ENCODE measurements at places on chromosomes 7 and 10. TPM values are rescaled to one million over a fixed set of nuclear protein-coding genes. Genes with fewer than 3 reads are reported as not detected.

DNA sequence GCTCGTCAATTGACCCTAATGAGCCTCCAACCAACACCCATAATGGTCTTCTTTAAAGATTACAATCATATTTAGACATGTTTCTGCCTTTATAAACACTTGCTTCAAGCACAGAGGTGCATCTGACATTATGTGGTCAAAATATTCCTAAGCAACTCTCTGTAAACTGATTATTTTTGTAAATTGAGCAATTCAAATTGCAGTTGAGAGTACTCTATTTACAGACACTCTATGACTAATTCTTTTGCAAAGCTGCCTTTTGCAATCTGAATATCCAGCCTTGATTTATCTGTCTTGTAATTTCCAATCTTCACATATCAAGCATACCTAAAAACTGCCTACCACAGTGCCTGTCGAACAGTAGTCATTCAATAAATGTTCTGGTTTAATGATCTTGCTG lies 112.0 kb downstream of the PDE1C start:
- H3K27me3 ChIP-seq = 0 out of 2 replicates have a peak, but pooled peaks cover 4% of the 10 kb centered on the region
- H3K27ac ChIP-seq = no peak overlapping the region
- no peak for DNase-seq

DNA sequence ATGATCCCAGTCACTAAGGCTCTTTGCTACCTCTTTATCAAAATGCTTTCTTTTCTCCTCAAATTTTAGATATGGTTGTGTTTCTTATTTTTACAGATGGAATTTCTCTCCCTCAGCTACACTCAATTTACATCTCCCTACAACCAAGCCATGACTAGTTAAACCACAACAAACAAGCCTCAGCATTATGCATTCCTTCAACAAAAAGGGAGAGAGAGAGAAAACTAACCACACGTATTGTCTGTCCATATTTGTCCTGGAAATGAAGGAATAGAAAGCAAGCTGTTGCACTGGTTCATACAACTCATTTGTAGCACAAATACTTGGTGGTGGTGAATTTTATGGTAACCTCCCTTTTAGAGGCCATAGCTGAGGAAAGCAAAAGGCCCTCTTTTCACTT lies 286.4 kb downstream of the AHR start:
- no peak for DNase-seq
- H3K27me3 ChIP-seq = no peaks in the 10 kb centered on the region
- H3K4me1 ChIP-seq = no peaks in the 10 kb centered on the region
- H3K4me3 ChIP-seq = no peak overlapping the region

DNA sequence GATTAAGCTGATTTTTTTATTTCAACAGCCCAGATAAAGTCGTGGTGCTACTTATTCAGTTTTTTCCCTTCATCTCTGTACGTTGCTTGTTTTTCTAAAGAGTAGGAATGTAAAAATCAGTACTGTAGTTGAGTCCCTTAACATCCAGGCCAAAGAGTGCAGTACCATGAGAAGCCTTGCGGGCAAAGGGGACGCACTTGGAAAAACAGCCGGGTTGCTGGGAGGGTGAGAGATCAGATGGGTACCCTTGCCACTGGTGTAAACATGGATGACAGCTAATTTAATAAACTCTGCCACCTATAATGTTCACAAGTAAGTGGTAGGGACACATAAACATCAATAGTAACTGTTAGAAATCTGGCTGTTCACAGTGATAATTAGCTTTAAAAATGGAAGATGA lies 175.9 kb downstream of the POU6F2 start:
- H3K4me3 ChIP-seq = no peak overlapping the region
- H3K4me1 ChIP-seq = no peaks in the 10 kb centered on the region
- no peaks in the 10 kb centered on the region for H3K36me3 ChIP-seq
- 0 out of 2 replicates have a peak, but pooled peaks cover 3% of the 10 kb centered on the region for H3K27me3 ChIP-seq
- no peak for DNase-seq

DNA sequence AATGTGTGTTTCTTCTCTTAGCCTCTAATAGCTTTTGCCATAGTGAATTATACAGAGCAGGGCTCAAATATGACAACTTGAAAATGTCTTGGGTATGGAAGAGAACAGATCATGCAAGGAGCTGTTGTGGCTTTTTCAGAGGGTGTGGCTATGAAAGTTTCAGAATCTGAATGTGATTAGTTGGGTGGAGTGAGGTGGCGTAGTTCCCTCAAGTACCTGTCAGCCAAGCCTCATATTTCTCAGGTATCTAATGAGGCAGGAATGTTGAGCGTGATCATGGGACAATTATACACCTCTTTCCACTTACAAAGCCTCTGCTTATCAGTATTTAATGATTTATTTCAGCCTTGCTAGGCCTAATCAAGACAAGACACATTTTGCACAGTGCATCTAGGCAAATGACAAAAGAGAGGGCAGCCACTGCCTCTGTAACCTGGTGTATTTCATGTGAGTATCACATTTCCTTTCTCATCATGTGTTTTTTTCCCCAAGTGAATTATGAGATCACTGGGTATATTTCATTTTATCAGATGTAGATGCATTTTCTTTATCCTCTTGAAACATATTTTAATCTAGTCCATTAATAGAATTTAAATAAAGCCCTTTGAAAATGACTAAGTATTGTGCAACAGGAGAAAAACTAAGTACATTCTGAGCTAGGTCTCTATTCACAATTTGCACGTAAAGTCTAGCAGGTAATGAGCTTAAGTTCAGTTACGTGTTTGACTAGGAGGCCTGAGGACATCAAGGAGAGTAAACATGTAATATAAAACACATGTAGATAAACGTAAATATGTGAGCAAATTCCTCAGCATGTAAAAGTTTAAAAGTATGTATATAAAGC lies 644.4 kb upstream of the IGFBP3 start:
- no peak for DNase-seq
- H3K36me3 ChIP-seq = no peaks in the 10 kb centered on the region
- H3K4me3 ChIP-seq = no peak overlapping the region
- no peaks in the 10 kb centered on the region for H3K27me3 ChIP-seq
- H3K27ac ChIP-seq = no peak overlapping the region

DNA sequence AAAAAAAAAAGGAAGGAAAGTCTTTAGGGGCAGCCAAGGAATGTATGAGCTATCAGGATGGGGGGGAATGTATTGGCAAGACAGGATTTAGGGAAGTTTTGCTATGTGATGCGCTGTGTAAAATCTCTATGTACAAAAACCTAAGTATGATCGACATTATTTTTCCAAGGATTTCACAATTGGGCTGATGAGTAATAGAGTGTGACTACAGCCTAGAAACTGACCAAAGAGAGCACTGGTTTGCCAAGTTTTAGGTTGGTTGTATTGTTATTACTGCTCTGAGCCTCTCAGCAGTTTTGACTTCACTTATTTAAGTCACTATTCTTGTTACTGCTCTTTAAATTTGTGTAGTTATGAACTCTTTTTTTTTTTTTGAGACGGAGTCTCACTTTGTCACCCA lies 107.3 kb downstream of the NRCAM start:
- H3K27me3 ChIP-seq = no peaks in the 10 kb centered on the region
- H3K4me3 ChIP-seq = no peak overlapping the region
- peaks cover 7% of the 10 kb centered on the region for H3K4me1 ChIP-seq
- DNase-seq = no peak

Gene SHLD2
- total RNA-seq = 39.2 TPM

DNA sequence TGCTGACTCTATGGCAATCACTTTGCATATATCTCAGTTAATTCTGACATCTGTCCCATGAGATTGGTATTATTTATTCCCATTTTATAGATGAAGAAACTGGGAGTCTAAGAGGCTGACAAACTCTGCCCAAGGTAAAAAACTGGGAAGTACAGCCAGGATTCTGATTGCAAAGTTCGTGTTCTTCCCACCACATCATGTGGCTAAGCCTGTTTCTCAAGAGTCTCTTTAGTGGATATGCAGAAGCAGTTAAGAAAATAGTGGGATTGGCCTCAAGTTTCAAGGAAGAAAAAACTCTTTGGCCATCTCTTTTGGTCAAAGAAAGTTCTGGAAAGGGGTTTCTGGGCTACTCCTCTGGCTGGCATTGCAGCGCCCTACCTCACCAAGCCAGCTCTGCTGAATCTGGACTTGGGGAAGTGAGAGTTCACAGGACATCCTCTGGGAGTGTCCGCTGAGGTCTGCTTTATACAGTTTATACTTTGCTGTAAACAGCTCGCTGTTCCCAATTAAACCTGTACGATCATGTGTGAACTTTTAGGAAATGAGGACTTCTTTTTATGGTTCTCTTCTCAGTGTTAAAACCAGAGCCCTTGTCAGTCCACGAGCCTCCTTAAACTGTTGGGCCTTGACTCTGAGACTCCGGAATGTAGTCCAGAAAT lies 12.2 kb upstream of the BMPR1A start:
- no peaks in the 10 kb centered on the region for H3K36me3 ChIP-seq
- no peak for DNase-seq
- no peaks in the 10 kb centered on the region for H3K27me3 ChIP-seq
- no peak overlapping the region for H3K4me3 ChIP-seq
- H3K27ac ChIP-seq = no peak overlapping the region

Gene TMEM176B
- total RNA-seq = not detected

- H3K27me3 ChIP-seq = no peaks in the 10 kb centered on the region
- no peak for DNase-seq
- H3K27ac ChIP-seq = no peak overlapping the region
- H3K4me3 ChIP-seq = no peak overlapping the region
- H3K36me3 ChIP-seq = no peaks in the 10 kb centered on the region
Observed at GRCh38 chr7:132171130-132171576, 405.1 kb downstream of the PLXNA4 start.

- H3K36me3 ChIP-seq = peaks cover 13% of the 10 kb centered on the region
- peaks cover 24% of the 10 kb centered on the region for H3K4me1 ChIP-seq
- H3K27me3 ChIP-seq = no peaks in the 10 kb centered on the region
- H3K4me3 ChIP-seq = no peak overlapping the region
Observed at GRCh38 chr7:55474944-55475854, 97.1 kb downstream of the VOPP1 start.

Gene AASS
- 50.4 TPM for total RNA-seq

Gene PTN
- total RNA-seq = 0.23 TPM

- no peaks in the 10 kb centered on the region for H3K36me3 ChIP-seq
- H3K4me3 ChIP-seq = no peak overlapping the region
- no peaks in the 10 kb centered on the region for H3K4me1 ChIP-seq
- no peak for DNase-seq
- H3K27me3 ChIP-seq = no peaks in the 10 kb centered on the region
Observed at GRCh38 chr10:105210546-105210945, 569.5 kb downstream of the SORCS3 start.

Gene PRKG1
- 3.0 TPM for total RNA-seq

Gene SPDYE9
- total RNA-seq = not detected

- no peak overlapping the region for H3K27ac ChIP-seq
- H3K36me3 ChIP-seq = no peaks in the 10 kb centered on the region
- H3K4me1 ChIP-seq = peaks cover 11% of the 10 kb centered on the region
- H3K4me3 ChIP-seq = no peak overlapping the region
Observed at GRCh38 chr7:16462431-16462889, 3.1 kb downstream of the SOSTDC1 start.

GRCh38 chr7:22952306-22953015 lies 61.5 kb downstream of the HYCC1 start:
- H3K27ac ChIP-seq = no peak overlapping the region
- H3K27me3 ChIP-seq = no peaks in the 10 kb centered on the region
- DNase-seq = no peak

GRCh38 chr10:117638200-117638599 lies 95.7 kb downstream of the EMX2 start:
- no peaks in the 10 kb centered on the region for H3K4me1 ChIP-seq
- no peaks in the 10 kb centered on the region for H3K27me3 ChIP-seq
- no peak overlapping the region for H3K27ac ChIP-seq
- no peaks in the 10 kb centered on the region for H3K36me3 ChIP-seq
- H3K4me3 ChIP-seq = no peak overlapping the region

Gene ZMIZ2
- total RNA-seq = 13.3 TPM

DNA sequence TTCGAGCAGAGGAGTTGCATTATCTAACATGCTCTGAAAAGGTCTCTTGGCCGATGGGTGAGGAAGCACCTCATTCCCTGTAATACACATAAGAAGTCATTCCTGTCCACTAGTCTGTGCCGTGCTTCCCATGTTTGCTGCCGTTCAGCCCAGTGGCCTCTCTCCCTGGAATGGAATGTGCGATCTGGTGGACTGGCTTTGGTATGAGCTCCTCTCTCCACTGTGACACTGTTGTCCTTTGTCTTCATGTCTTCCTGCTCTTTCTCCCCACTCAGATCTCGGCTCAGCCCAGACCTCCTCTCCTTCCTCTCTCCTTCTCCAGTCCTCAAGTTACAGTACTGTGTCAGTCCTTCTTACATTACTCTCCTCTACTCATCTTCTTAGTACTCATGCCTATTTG lies 192.8 kb upstream of the KLF6 start:
- no peaks in the 10 kb centered on the region for H3K36me3 ChIP-seq
- H3K27ac ChIP-seq = no peak overlapping the region
- no peaks in the 10 kb centered on the region for H3K4me1 ChIP-seq
- H3K4me3 ChIP-seq = no peak overlapping the region
- H3K27me3 ChIP-seq = no peaks in the 10 kb centered on the region
- no peak for DNase-seq

GRCh38 chr10:84005403-84005802 lies 133.9 kb upstream of the GHITM start:
- H3K4me3 ChIP-seq = no peak overlapping the region
- no peak overlapping the region for H3K27ac ChIP-seq
- no peaks in the 10 kb centered on the region for H3K4me1 ChIP-seq
- H3K27me3 ChIP-seq = no peaks in the 10 kb centered on the region

DNA sequence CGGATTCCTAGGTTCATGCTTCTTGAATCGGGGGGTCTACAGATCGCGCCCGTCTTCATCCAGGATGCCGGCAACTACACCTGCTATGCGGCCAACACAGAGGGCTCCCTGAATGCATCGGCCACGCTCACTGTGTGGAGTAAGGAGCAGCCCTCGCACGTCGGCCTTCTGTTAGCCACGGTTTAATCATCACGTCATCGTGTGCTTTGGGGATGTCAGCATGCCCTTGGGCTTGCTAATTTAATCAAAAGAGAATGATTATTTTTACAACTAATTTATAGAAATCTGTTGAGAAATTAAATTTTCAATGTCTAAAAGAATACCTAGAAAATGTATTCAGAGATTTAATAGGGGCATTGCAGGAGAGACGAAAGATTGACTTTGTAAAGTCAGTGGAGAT lies 668.2 kb downstream of the SDK1 start:
- DNase-seq = no peak
- no peak overlapping the region for H3K27ac ChIP-seq
- no peaks in the 10 kb centered on the region for H3K27me3 ChIP-seq
- no peak overlapping the region for H3K4me3 ChIP-seq
- H3K36me3 ChIP-seq = no peaks in the 10 kb centered on the region

Gene FAM13C
- 1.1 TPM for total RNA-seq

DNA sequence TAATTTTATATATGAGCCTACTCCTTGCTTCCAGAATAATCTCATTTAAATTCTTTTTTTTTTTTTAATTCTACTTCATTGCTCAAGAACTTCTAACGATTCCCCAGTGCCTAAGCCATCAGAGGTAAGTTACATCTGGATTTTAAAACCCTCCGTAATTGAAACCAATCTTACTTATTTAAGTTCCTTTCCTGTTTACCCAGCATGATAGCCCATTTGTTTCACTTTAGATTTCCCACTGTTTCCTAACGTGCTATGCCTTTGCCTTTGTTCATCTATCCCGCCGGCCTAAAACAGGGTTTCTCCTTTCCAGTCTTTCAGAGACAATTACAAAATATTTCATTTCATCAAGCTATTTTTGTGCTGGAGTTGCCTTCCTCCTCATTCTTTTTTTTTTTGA lies 75.8 kb upstream of the ETV1 start:
- no peak overlapping the region for H3K27ac ChIP-seq
- H3K4me3 ChIP-seq = no peak overlapping the region
- H3K36me3 ChIP-seq = no peaks in the 10 kb centered on the region
- H3K27me3 ChIP-seq = no peaks in the 10 kb centered on the region

GRCh38 chr10:107545717-107546116 lies 381.2 kb upstream of the SORCS1 start:
- H3K4me3 ChIP-seq = no peak overlapping the region
- peak; percentile 6 for DNase-seq
- H3K36me3 ChIP-seq = no peaks in the 10 kb centered on the region
- peak overlapping the region; percentile 92 for H3K27ac ChIP-seq

GRCh38 chr7:25095516-25096345 lies 29.3 kb downstream of the CYCS start:
- no peak overlapping the region for H3K27ac ChIP-seq
- H3K36me3 ChIP-seq = no peaks in the 10 kb centered on the region
- no peak for DNase-seq
- H3K4me3 ChIP-seq = no peak overlapping the region

Data from SJCRH30 (cell line).